ENCODE measurements at places on chromosomes 1 and 21. TPM values are rescaled to one million over a fixed set of nuclear protein-coding genes. Genes with fewer than 3 reads are reported as not detected.

The FCER1G gene
- 2.0 TPM for total RNA-seq

The FGGY gene
- total RNA-seq: 10.0 TPM

The HES3 gene
- not detected for total RNA-seq

The SDF4 gene
- 66.3 TPM for total RNA-seq

The SH2D1B gene
- not detected for total RNA-seq

The VAMP3 gene
- total RNA-seq: 76.9 TPM

DNA sequence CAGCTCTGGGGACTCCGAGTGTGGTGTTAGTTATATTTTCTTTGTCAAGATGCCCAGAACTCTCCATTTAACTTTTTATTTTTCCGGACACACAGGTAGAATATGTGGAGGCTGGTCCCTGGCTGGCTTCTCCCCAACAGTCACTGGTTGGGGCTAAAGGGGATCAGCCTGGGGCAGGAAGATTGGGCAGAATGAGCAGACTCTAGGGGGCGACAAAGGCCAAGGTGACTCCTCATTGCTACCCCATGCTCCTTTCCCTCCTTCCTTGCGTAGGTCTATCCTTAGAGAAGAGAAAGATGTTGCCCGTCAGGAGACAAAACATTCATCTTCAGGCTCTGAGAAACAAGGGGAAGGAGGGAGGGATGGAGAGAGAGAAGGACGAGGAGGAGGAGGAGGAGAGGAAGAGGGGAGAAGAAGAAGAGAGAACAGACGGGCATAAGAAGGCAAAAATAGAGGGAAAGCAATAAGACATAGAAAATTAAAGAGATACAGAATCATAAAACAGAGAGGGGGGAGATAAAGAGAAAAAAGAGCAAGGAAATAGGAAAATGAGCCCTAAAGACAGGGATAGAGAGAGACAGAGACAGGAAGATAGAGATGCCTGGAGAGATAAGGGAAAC is 89.9 kb downstream of the FOXD2 start:
- no peak overlapping the region for H3K4me3 ChIP-seq
- no peak for DNase-seq

DNA sequence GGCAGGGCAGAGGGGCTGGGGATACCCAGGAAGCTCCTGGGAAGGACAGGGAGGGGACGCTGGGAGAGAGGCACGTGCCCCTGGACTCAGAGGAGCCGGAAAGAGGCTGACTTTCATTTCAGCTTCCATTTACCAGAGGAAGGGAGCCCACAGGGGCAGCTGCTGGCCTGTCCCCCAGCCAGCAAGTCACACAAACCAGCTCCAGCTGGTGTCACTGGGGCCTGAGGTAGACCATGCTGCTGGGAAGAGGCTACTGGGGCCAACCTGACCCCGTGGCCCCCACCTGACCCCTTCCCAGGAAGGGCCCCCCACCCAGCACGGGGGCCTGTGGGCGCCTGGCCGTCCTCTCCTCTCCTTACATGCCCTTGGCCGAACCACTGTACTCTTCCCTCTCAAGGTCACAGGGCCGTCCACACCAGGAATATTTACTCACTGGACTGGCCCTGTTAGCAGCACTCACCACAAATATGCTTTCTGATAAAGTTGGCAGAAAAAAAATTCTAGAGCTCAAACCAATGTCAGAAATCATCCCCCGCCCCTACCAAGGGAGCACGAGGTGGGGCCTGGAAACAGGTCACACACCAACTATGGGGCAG is 110.5 kb downstream of the CASZ1 start:
- no peaks in the 10 kb centered on the region for H3K4me1 ChIP-seq
- peaks cover 2% of the 10 kb centered on the region for H3K36me3 ChIP-seq
- no peak overlapping the region for H3K27ac ChIP-seq
- H3K4me3 ChIP-seq: no peak overlapping the region

GRCh38 chr21:45299864-45300785 is 12.4 kb upstream of the POFUT2 start:
- H3K4me1 ChIP-seq: peaks cover 54% of the 10 kb centered on the region
- no peaks in the 10 kb centered on the region for H3K36me3 ChIP-seq
- H3K27me3 ChIP-seq: no peaks in the 10 kb centered on the region
- H3K27ac ChIP-seq: no peak overlapping the region
- DNase-seq: no peak

DNA sequence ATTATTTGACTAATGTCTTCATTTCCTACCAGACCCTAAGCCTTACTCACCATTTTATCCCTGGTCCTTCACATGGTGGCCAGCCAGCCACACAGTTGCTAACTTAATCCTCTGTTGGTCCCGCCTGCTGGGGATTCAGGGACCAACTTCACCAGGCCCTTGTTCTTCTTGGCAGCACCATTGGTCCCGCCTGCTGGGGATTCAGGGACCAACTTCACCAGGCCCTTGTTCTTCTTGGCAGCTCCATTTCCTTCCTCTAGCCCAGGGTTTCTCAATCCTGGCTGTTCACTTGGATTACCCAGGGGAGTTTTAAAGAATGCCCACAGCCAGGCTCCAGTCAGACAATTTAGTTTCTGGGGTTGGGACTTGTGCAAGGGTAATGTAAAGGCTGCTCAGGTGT is 233.1 kb upstream of the CSF3R start:
- H3K36me3 ChIP-seq: no peaks in the 10 kb centered on the region
- H3K27ac ChIP-seq: no peak overlapping the region
- peaks cover 29% of the 10 kb centered on the region for H3K27me3 ChIP-seq

GRCh38 chr1:175708787-175709186 is 34.6 kb downstream of the TNR start:
- no peak overlapping the region for H3K4me3 ChIP-seq
- H3K27ac ChIP-seq: no peak overlapping the region
- no peak for DNase-seq
- peaks cover 3% of the 10 kb centered on the region for H3K27me3 ChIP-seq
- no peaks in the 10 kb centered on the region for H3K36me3 ChIP-seq
- no peaks in the 10 kb centered on the region for H3K4me1 ChIP-seq

DNA sequence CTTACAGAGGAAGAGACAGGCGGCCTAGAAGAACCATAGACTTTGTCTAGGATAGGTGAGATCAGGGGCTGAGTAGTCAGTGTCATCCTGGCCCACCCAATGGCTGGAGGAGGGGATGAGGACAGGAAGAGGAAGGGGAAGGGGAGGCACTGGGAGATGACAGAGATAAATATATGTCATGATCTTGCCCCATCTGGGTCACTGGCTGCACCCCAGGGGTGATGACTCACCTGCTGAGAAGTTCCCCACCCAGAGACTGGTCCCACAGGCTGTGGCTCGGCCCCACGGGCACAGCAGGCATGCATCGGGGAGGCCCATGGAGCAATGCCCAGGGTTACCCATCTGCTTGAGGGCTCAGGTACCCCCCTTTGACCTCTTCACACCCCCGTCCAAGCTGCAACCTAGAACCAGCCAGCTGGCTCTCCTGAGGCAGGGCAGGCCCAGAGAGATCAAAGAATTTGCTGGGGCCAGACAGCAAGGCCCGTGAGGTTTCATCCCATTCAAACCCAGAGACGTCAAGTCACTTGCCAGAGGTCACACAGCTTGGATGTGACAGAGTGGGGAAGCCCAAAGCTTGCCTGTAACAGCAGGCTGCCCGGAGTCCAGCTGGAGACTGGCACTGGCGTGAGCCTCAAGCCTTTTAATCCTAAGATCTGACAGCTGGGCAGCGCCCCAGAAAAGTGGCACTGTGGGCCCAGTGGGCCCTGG is 34.7 kb upstream of the CASZ1 start:
- no peaks in the 10 kb centered on the region for H3K36me3 ChIP-seq
- no peak overlapping the region for H3K4me3 ChIP-seq
- H3K4me1 ChIP-seq: peaks cover 3% of the 10 kb centered on the region

GRCh38 chr1:37636435-37636834 is 1.7 kb upstream of the RSPO1 start:
- no peaks in the 10 kb centered on the region for H3K36me3 ChIP-seq
- no peak overlapping the region for H3K27ac ChIP-seq
- no peak for DNase-seq
- peaks cover 72% of the 10 kb centered on the region for H3K27me3 ChIP-seq

DNA sequence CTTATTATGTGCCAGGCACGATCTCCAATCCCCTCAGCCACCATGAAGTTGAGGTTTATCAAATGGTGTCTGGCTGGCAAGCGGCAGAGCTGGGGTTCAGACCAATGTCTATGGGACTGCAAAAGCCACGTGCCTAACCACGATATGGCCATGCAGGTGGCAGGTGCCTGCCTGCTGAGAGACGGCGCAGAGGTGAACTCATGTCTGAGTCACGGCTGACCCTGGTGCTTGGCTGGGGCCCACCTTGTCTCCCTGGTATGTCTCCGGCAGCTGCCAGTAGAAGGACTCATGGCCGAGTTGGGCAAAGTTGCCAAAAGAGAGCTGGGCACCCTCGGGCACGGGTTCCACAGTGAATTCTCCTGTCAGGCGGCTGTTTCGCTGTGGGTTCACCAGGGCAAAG is 59.9 kb downstream of the LDLRAD2 start:
- no peaks in the 10 kb centered on the region for H3K36me3 ChIP-seq
- no peak for DNase-seq
- H3K4me3 ChIP-seq: no peak overlapping the region
- no peaks in the 10 kb centered on the region for H3K27me3 ChIP-seq
- H3K4me1 ChIP-seq: no peaks in the 10 kb centered on the region
- no peak overlapping the region for H3K27ac ChIP-seq

GRCh38 chr21:19322360-19322759 is 918.8 kb upstream of the TMPRSS15 start:
- DNase-seq: no peak
- no peaks in the 10 kb centered on the region for H3K4me1 ChIP-seq

GRCh38 chr1:60988891-60989290 is 93.5 kb upstream of the NFIA start:
- no peak overlapping the region for H3K27ac ChIP-seq
- no peaks in the 10 kb centered on the region for H3K36me3 ChIP-seq

DNA sequence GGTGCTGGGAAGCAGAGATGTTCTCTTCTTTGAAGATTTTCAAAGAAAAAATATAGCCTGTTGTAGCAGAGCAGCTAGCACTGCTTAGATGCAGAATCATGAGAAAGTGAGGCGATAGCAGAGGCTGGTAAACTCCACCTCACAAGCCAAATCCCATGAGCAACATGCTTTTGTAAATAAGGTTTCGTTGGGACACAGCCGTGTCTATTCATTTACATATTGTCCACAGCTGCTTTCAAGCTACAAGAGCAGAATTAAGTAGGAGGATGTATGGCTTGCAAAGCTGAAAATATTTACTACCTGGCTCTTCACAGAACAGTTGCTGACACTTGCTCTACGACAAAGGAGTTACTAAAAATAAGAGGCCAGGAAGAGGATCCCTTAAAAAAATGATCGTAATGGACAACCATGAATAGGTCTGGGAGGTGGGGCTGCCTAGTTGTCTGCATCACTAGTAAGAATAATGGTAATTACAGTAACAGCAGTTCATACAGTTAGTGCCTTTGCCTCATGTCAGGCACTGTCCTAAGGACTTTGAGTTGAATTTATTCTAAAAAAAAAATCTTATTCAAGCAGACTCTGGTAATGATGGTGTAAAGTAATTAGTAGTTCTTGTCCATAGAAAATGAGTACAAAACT is 622.0 kb downstream of the KIF26B start:
- H3K36me3 ChIP-seq: no peaks in the 10 kb centered on the region
- H3K27ac ChIP-seq: no peak overlapping the region
- no peaks in the 10 kb centered on the region for H3K27me3 ChIP-seq

GRCh38 chr1:230568008-230568407 is 74.3 kb upstream of the COG2 start:
- no peak overlapping the region for H3K4me3 ChIP-seq
- DNase-seq: no peak
- no peaks in the 10 kb centered on the region for H3K4me1 ChIP-seq
- peaks cover 4% of the 10 kb centered on the region for H3K27me3 ChIP-seq
- H3K27ac ChIP-seq: no peak overlapping the region
- no peaks in the 10 kb centered on the region for H3K36me3 ChIP-seq

GRCh38 chr21:14382486-14382834 is 486 bp downstream of the HSPA13 start:
- peak overlapping the region; percentile 86 for H3K27ac ChIP-seq
- DNase-seq: no peak
- peaks cover 17% of the 10 kb centered on the region for H3K4me1 ChIP-seq
- peaks cover 9% of the 10 kb centered on the region for H3K36me3 ChIP-seq

DNA sequence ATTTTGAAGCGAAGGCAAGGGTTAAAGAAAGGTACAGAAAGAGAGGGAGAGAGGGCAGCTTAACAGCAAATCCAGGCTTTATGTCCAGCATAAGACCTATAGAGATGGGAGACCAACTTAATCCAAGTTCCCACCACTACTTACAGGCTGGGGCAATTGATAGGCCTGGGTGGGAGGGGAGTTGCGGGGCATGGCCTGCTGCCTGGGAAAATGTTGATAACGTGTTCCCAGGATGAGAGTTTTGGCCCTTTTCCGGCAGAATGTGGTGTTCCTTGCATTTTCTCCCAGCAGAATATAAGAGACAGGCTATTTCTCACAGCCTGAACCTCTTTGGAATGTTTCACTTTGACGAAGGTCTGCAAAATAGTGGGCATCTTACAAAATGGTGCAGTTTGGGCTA is 34.9 kb upstream of the PLA2G5 start:
- no peak overlapping the region for H3K27ac ChIP-seq
- no peak overlapping the region for H3K4me3 ChIP-seq
- no peaks in the 10 kb centered on the region for H3K36me3 ChIP-seq
- peaks cover 15% of the 10 kb centered on the region for H3K4me1 ChIP-seq
- DNase-seq: no peak

DNA sequence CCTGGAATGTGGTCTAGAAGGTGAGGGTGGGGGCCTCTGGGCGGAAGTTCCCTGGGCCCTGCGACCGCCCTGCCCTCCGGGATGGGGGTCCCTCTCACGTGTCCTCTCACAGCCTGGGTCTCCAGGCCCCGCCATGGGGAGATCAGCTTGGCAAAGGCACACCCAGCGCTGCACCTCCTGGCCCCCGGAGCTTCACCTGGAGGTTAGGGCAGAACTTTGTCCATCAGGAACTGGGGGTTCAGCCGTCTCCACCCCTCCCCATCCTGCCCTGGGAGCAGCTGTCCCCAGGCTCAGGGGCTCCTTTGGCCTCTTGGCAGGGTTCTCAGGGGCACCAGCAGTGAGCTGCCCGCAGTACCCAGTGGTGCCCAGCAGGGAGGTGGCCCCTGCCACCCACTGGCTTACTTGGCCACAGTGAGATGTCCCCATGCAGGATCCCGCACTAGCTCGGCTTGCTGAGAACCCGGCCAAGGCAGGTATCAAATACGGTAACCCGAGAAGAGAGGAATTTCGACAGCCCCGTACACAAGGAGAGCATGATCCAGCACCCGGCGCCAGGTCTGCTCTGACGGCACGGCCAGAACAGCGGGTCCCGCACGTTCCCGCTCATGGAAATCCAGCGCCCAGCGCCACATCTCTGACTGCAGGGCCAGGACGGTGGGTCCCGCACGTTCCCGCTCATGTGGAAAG is 36.7 kb downstream of the RRP1 start:
- no peak overlapping the region for H3K4me3 ChIP-seq
- H3K36me3 ChIP-seq: no peaks in the 10 kb centered on the region
- no peaks in the 10 kb centered on the region for H3K4me1 ChIP-seq
- H3K27me3 ChIP-seq: peaks cover 5% of the 10 kb centered on the region

All from CD4-positive, alpha-beta T cell (primary cell).